ENCODE measurements at places on chromosomes 1 and 21.
A peak's percentile ranks its signal among the peaks of the same experiment; 100 is the strongest.

GRCh38 chr1:186236921-186237320 lies 138.1 kb downstream of the TPR start:
- DNase-seq, result no peak

DNA sequence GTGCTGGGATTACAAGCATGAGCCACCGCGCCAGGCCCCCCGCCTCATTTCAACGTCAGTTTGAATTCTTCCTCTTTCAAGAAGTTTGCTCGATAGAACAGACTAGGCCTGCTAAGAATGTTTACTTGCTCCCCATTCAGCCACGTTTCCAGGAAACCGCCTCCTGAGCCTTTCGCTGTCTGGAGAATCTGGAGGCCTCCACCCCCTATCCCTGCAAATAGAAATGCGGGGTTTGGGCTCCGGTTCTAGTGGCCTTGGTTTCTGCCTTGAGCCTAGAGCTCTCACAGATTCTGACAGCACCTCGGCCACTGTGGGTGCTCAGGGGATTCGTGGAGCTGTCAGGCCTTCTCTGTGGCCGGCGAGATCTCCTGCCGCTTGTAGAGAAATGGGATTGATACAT lies 84.3 kb downstream of the UBIAD1 start:
- DNase-seq, result no peak

DNA sequence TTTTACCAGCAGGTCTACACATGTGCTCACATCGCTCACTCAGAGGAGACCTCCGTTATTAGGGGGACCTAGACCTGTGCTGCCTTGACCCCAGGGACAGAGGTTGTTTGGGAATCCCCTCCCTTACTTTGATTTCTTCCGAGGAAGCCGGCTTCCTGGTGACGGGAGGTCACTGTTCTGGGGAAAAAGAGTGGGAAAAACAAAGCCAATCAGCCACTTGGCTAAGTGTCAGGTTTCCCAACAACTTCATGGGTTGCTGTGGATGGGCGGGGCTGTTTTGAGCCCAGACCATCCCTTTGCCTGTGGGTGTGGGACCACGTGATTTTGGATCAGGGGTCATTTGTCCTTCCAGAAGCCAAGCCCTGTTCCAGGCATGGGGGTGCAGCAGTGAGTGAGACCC lies 7.1 kb upstream of the KCNAB2 start:
- no peak for DNase-seq

DNA sequence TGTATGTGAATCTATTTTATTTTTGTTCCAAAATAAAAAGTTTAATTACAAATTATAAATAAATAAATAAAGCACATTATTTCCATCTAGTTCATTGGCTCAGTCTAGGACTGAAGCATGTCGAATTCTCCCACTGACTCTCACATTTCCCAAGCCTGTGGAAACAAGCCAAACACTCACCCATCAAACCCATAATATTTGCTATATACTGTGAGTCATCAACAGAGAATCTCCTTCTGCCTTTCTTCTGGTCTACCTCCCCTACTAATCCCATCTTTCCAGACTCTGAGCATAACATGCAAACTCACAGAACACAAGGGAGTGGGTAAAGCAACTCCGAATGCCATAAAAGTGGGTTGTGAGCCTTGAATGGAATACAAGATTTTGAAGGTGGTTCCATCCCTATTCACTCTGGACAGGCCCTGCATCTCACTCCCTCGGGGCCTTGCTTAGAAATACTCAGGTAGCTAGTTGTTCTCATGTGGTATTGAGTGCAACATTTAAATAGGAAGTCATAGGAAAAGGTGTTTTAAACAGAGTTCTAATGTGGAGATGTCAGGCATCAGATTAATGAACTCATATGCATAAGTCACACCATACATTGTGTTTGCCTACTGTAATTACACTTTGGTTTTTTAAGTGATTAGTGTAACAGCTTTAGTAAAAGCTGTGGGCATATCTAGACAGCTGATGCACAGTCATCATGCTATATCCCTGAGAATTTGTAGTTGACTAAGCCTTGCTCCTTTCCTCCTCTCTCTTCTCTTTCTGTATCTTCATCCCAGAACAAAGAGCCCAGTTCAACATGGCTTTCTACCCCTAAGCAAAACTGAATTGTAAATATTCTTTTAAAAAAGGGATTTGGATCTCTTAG lies 47.0 kb downstream of the F5 start:
- no peak for DNase-seq

DNA sequence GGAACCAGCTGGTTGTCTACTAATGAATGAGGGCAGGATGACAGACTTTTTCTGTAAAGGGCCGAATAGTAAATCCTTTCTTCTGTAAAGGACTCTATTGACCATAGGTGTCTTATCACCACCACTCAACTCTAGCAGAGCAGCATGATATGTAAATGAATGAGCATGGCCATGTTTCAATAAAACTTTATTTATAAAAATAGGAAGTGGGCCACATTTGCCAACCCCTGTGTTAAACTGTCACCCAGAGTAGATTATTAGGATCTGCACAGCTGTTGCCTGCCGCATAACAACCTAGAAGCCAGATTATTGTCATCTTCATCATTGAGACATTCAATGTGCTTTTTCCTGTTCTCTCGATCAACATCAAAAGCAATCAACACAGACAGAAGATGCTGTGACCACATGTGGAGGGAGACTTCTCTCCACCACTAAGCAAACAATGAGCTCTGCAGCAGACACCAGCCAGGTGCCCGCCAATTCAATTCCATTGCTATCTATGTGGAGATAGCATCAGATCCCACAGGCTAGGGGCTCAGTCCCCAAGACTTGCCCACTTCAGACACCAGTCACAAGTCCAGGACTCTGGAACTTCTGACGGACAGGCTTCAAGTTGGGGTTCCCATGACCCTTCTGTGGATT lies 6.8 kb upstream of the EFHD2 start:
- no peak for DNase-seq

DNA sequence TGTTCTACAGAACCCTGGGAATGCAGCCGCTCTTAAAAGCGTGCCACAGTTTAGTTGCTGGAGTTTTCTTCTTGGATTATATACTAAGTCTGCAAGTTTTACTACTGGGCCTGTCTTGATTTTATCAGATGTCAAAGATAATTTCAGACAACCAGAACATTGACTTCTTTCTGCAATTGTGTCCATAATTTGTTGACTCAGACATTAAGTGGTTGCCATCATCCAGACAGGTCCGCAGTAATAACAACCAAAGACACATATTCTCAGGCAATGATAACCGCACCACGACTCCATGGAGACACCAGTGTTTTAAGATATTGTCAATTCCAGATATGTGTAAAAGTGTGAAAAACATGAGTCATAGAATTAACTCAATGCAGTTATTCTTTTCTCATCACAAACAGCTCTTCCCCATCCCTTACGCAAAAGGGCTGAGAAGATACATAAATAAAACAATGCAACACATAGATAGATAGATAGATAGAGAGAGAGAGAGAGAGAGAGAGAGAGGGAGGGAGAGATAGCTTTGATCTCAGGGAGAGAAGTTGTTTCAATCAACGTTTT lies 90.4 kb upstream of the FMN2 start:
- DNase-seq, result no peak

DNA sequence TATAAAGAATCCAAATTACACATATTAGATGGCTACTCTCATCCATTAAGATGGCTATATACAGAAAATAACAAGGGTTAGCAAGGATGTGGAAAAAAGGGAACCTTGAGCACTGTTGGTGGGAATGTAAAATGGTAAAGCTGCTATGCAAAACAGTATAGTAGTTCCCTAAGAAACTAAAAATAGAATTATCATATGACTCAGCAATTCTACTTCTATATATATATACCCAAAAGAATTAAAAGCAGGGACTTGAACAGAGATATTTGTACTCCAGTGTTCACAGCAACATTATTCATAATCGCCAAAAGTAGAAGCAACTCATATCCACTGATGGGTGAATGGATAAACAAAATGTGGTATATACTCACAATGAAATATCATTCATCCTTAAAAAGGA lies 126.1 kb downstream of the KCNH1 start:
- no peak for DNase-seq

GRCh38 chr21:35134309-35134708 lies 85.2 kb upstream of the RUNX1 start:
- no peak for DNase-seq

DNA sequence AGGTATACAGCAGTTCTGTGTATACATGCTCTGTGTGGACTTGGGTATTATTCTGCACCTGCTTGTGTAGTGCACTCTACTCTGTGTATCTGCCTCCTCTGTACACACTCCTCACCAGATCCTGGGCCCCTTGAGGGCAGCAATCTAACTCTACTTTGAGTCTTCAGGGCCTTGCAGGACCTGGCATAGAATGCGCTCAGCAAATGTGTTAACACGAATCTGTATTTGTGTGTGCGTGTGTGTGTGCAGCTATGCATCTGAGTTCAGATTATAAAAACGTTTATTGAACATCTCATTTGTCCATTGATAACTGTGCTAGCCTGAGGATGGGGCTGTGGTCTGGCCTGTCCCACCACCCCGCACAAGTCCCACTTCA lies 3.9 kb upstream of the MEF2D start:
- peak; percentile 31 for DNase-seq

DNA sequence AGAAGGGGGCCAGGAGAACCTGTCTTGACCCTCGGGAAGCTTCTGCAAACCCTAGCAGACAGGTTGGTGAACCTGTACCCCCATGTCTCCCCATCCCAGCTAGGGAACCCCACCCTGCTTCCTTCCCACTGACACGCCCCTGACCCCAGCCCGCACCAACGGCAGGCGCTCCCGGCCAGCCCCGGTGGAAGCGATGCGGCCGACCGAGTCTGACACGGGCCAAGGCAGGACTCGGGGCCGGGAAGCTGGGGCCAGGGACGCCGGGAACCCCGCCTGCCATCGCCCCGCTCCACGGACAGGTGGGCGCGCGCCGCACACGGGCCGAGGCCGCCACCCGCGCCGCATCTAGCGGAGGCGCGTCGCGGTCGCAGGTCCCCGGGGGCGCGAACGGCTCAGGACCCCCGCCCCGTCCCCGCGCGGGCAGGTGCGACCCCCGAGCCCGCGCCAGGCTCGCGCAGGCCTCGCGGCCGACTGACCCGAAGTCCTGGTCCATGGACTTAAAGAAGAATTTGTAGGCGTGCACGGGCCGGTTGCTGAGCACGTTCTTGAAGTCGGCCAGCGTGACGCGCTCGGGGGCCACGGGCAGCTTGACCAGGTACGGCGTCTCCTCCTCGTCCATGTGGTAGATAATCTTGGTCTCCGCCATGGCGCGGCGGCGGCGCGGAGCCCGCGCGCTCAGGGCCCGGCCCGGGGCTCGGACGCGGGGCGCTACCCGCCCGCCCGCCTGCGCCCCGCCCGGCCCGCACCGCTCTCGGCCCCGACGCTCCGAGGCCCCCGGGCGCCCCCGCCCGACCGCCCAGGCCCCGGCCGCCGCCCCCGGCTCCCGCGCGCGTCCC lies 580 bp downstream of the DVL1 start:
- DNase-seq, result peak; percentile 58

- DNase-seq, result no peak
Observed at GRCh38 chr1:197811769-197812168, 36.5 kb upstream of the DENND1B start.

- DNase-seq, result no peak
Observed at GRCh38 chr1:53459321-53460175, at the start of gene DMRTB1. Gene DMRTB1 (plus strand): TSS chr1:53459399. CDS start chr1:53459454, 55 bp downstream.

Data from K562 (cell line).